ENCODE measurements at places on chromosomes 5 and 9. TPM values are rescaled to one million over a fixed set of nuclear protein-coding genes. Genes with fewer than 3 reads are reported as not detected.

STKLD1 gene
- total RNA-seq, result not detected

HRH2 gene
- 0.32 TPM for total RNA-seq

PCDHGA4 gene
- 0.17 TPM for total RNA-seq

NEUROG1 gene
- total RNA-seq, result not detected

RANBP3L gene
- total RNA-seq, result 0.76 TPM

PRLR gene
- total RNA-seq, result 0.96 TPM

KCNMB1 gene
- total RNA-seq, result 0.15 TPM

C9orf50 gene
- total RNA-seq, result 0.10 TPM

SLC36A3 gene
- not detected for total RNA-seq

CCT5 gene
- 445 TPM for total RNA-seq

ZNF622 gene
- 49.3 TPM for total RNA-seq

CD14 gene
- total RNA-seq, result not detected

NCS1 gene
- 30.0 TPM for total RNA-seq

LCN15 gene
- total RNA-seq, result not detected

DBH gene
- not detected for total RNA-seq

Measured in M059J (cell line).